ENCODE measurements at places on chromosomes 3 and 15. TPM values are rescaled to one million over a fixed set of nuclear protein-coding genes. Genes with fewer than 3 reads are reported as not detected.

Gene CD86
- not detected for total RNA-seq

Gene CLDN16
- total RNA-seq = not detected

Gene MUSTN1
- 2.2 TPM for total RNA-seq

Gene PLSCR5
- not detected for total RNA-seq

Gene KIF15
- 21.6 TPM for total RNA-seq

Gene SCN11A
- not detected for total RNA-seq

Gene CCRL2
- total RNA-seq = 3.9 TPM

Gene IL5RA
- not detected for total RNA-seq

Gene P2RY14
- total RNA-seq = not detected

Gene FOXL2
- total RNA-seq = 0.12 TPM

Gene PLA2G4E
- not detected for total RNA-seq

Gene PLAAT1
- 0.58 TPM for total RNA-seq

Gene TNNC1
- total RNA-seq = not detected

Gene VIPR1
- total RNA-seq = 3.8 TPM

Gene CCDC39
- total RNA-seq = not detected

Gene NMB
- total RNA-seq = 9.8 TPM
